ENCODE measurements at places on chromosomes 12 and 14.
A peak's percentile ranks its signal among the peaks of the same experiment; 100 is the strongest.

GRCh38 chr12:124241776-124242528, 52.9 kb upstream of the RFLNA start:
- DNase-seq = no peak

DNA sequence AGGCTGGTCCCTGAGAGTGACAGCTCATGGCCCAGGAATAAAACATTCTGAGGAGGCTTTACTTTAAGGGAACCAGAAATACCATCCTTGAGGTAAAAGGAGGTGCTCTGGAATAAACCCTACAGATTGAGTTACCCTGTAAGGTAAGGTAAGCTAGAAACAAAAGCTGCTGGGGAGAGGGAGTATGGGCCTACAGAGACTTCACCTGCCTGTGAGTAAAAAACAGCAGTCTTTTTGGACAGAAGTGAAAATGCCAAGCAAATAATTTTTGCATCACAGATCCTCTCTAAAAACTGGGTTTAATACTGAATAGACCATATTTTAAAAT, 41.2 kb downstream of the CORO1C start:
- no peak for DNase-seq

GRCh38 chr14:70002589-70003346, 123.6 kb downstream of the SMOC1 start:
- DNase-seq = no peak

DNA sequence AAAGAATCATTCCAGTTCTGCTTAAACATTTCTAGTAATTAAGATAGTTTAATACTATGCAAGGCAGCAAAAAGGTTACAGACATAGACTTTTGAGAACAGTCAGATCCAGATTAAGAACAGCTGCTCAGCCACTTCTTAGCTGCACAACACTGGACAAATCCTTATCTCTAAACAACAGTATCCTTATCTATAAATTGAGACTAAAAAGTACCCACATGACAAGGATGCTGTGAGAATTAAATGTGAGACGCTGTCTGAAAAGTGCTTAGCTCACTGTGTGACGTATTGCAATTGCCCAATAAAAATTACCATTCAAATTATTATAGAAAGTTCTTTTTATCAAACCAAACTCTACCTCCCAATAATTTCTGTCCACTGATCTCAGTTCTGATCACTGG, 35.5 kb downstream of the BORCS5 start:
- DNase-seq = no peak

DNA sequence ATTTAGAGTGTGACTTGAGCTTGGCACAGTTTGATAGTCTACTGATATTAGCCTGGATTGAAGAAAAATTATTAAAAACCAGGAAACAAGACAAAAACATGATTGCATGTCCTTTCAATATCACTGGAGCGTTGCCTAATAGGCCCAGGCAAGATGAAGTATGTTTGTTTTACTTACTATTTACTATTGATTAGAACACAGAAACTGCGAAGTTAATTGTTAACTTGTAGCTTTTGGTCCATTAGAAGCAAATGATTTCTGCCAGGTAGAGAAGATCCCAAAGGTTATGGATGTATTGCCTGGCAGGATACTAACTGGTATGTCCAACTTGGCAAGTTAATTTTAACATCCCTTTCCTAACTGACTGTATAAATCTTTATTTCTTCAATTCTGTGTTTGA, 268.9 kb downstream of the ETNK1 start:
- DNase-seq = no peak

- DNase-seq = no peak
Measured at GRCh38 chr14:93047661-93048060, 68.1 kb downstream of the ITPK1 start.

GRCh38 chr12:6553051-6553868, 2.6 kb downstream of the IFFO1 start:
- DNase-seq = peak; percentile 97

DNA sequence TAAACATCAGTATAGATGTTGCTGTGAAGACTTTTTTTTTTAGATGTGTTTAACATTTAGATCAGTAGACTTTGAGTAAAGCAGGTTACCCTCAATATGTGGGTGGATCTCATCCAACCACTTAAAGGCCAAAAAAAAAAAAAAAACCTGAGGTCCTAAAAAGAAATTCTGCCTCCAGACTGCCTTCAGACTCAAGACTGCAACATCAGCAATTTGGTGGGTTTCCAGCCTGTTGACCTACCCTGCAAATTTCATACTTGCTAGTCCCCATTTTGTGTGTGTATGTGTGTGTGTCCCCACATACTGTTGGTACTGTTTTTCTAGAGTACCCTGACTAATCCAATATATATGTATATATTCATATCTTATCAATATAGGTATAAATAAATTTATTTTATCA, 55.6 kb downstream of the OSBPL8 start:
- DNase-seq = no peak

DNA sequence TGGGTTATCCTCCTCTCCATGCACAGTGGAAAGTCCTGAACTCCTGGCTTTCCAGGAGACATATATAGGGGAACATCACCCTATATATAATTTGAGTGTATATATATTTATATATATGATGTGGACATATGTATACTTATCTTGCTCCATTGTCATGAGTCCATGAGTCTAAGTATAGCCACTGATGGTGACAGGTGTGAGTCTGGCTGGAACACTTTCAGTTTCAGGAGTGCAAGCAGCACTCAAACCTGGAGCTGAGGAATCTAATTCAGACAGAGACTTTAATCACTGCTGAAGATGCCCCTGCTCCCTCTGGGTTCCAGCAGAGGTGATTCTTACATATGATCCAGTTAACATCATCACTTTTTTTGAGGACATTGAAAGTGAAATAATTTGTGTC, 4.4 kb downstream of the SSTR1 start:
- DNase-seq = no peak

GRCh38 chr12:68497702-68498101, 113.0 kb upstream of the RAP1B start:
- DNase-seq = peak; percentile 96

DNA sequence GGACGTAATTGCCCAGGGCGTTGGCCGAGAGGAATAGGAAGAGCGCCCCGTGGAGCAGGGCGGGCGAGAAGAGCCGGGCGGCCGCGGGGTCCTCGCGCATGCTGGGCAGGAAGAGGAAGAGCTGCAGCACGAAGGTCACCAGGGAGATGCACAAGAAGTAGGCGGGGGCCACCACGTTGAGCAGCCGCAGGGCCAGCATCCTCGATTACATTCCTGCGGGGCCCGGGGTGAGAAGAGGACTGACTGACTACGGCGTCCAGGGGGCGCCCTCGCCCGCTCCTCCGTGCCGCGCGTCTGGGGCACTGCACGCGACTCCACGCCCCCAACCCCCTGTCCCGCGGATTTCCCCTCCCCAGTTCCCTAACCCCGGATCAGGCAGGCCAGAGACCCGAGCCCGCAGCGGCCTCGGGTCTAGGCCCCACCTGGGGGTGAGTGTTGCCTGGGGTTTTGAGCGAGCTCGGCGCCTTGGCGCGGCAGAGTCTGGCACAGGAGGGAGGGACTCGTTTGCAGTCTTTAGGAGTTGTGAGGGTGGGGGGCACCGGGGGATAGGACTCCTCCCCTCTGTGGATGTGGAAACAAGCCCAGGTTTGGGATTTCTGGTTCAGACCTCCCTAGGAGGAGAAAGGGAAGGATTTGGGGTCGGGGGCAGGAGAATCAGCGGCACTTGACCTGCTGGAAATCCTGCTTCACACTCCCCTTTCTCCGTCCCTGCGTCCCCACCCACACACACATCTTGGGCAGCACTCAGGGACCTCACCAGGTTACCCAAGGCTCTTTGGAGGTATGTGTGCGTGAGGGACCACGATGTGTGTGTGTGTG, 1.8 kb downstream of the ZDHHC22 start:
- peak; percentile 46 for DNase-seq

- no peak for DNase-seq
Measured at GRCh38 chr12:11707535-11707934, 58.1 kb downstream of the ETV6 start.

- no peak for DNase-seq
Measured at GRCh38 chr14:20971705-20972021, 16.4 kb downstream of the RNASE2 start.

GRCh38 chr12:29086325-29087271, 62.5 kb upstream of the FAR2 start:
- no peak for DNase-seq

DNA sequence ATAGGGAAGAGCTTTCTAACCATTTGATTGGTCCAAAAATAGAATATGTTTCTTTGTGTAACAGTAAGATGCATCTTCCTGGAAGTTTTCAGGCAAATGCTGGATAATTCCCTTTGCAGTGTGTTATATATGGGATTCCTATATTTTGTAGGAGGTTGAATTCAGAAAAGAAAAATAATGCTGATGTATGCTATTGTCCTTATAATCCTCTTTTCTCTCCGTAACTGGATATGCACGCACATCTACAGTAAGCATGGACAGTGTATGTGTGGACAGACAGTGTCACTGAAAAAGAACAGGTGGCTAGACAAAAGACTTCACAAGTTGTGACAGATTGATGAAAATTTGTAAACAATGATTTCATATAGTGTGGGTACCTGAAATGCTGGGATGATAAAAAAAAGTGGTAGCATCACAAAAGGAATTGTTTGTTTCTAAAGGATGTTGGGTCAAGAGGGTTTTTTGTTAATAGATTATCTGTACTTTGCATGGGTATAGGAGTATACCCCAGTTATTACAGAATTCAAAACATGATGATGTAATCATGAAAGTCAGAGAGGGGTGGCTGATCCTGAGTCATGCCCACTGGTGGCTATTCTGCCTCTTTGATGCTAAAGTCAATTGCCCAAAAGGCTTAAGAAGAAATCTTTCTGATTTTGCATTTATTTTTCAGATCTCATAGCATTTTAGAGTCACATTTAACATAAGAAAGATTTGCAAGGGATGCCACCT, 160.7 kb upstream of the TMTC1 start:
- DNase-seq = no peak

GRCh38 chr12:94792693-94793092, 142.3 kb upstream of the TMCC3 start:
- no peak for DNase-seq

- DNase-seq = no peak
Measured at GRCh38 chr14:75851574-75851866, 130.3 kb downstream of the TGFB3 start.

DNA sequence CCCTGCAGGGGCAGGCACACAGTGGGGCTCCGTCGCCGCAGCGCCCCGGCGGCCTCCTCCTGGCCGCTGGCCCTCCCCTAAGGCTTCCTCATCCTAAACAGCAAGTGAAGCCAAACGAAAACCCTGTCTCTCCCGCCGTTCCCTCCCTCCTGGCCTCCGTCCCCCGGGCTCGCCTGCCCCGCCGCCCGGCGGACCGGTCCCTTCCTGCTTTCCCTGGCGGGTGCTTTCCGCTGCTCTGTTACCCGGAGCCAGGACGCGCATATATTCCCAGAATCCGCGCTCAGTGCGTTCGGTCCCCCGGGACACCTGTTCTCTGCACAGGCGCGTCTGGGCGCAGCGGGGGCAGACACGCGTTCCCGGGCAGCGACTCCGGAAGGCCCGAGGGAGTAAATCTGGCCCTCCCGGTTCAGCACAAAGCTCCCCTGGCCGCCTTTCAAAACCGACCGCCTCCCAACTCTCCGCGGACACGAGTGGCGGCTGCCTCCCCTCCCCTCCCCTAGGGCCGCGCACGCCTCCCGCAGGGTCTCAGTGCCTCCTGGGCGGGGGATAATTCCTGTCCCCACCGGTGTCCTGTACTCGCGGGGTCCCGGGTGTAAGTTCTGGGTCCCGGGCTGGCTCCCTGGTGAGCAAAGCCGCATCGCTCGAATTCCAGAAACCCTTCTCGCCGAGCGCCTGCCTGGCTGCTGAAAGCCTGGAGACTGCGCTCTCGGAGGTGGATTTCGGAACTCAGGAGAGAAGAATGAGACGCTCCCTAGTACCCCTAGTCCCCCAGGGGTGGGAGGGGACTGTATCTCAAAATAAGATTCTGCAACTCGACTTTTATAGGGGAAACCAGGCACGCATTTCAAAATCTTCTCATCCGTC, 21.4 kb upstream of the CEP170B start:
- DNase-seq = peak; percentile 23

DNA sequence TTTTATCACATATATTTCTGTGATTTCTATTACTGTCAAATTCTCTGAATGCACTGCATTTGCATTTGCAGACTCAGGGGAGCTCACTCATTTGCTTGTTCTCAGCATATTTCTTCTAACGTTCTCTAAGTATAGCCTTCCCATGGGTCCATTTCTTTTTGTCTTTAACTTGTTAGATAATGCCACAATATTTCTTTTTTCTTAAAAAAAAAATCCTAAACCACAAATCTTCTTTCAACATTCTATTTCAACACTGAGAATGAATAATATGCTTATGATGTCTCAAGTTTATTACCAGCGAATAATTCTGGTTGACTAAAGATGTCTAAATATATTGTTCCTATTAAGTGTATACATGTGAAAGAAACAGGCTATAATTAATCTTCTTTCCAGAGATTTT, 200.2 kb downstream of the ANO6 start:
- DNase-seq = peak; percentile 24

DNA sequence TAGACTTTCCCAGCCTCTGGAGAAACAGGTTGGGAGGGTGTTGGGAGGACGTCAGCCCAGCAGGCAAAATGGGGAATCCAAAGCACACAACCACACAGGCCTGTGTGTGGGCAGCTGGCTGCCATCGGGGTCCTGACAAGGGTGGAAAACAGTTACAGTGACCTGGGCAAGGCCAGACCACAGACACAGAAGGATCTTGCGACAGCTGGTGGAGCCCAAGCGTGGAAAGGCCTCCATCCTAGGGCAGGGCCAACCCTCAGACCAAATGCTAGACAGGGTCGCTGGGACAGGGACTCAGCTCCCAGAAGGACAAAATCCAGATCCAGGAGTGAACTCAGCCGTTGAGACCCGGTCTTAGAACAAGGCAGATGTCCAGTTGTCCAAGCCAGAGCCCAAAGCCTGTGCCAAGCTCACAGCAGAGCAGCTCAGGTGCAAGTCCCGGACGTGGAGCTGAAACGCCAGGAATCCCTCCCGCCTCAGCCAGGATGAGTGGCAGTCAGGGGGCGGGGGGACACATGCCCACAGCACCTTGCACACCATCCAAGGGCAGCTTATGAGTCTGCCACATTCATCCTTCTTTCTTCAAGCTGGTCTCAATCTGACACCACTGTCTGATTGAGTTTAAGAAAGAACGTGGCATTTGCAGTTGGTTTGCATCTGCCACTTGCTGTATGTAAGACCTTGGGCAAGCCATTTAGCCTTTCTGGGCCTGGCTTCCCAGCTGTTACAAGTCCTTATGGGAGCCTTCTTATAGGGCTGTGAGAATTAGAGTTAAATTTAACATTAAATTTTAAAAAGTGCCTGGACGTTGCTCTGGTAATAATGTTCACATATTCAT, 37.6 kb downstream of the DEGS2 start:
- no peak for DNase-seq

- DNase-seq = peak; percentile 2
Measured at GRCh38 chr12:39692258-39692853, 72.8 kb upstream of the ABCD2 start.

DNA sequence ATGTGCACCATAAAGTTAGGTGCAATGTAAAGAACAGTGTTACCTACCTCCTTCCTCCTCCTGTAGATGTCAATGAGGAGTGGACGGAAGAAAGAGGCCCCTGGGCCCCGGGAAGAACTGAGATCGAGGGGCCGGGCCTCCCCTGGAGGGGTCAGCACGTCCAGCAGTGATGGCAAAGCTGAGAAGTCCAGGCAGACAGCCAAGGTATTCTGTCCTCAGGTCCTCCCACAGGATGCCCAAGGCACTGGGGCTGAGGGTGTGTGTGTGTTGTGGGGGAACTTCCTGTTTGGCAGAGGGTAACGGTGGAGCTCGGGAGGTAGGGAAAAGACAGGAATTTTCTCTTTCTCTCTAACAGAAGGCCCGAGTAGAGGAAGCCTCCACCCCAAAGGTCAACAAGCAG, 6.4 kb downstream of the ATN1 start:
- no peak for DNase-seq

Measured in fibroblast of skin of back (primary cell).